CD4-positive, alpha-beta T cell (primary cell): ENCODE measurements at places on chromosomes 11 and 22.

DNA sequence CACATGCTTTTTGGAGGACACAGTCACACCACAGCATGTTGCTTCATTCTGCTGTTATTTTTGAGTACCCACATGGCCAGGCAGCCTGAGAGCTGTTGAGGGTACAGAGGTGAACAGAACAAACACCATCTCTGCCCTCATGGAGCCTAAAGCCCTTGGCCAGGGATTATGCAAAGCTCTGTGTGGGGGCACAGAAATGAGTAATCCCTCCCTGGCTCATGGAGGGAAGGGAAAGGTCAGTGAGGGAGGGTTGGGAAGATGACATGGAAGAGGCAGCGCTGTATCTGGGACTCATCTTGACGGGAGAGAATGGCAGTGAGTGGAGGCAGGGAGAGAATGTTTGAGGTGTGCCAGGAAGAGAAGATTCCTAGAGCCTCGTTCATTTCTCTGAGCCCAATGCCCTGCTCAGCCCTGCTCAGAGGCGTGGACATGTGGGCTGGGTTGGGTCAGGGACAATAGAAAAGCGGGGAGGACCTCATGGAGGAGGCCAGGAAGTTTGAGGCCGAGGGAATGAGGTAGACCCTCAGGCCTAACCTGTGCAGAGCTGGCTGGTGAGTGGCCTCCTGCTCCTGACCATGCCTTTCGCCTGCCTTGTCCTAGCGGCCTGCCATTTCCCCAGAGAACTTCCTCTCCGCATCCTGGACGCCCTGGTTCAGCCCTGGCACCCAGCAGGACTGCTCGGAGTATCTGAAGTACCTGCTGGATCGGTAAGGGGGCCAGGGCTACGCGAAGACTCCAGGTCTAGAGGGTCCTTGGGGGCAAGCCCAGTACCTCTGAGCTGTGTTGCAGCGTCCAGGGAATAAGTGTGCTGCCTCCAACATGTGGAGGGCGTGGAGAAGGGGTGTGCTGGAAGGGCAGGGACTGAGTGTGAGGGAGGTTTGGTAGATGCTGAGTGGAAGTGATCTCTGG is 19.8 kb downstream of the USP35 start:
- DNase-seq, result no peak

DNA sequence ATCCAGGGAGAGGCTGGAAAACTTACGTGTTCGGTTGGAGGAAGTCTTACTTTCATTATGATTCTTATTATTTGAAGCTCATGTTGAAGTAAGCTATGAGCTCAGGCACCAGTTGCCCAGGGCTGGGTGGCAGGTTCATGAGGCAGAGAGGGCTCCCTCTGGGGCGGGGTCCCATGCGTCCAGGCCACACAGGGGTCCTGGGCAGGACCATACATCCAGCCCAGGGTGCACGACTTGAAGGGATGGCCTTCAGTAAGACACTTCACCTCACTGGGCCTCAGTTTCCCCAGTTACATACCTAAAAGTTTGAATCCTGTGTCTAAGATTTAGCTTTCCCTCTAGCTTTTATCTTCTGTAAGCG is 107.3 kb upstream of the B3GAT1 start:
- no peak for DNase-seq

DNA sequence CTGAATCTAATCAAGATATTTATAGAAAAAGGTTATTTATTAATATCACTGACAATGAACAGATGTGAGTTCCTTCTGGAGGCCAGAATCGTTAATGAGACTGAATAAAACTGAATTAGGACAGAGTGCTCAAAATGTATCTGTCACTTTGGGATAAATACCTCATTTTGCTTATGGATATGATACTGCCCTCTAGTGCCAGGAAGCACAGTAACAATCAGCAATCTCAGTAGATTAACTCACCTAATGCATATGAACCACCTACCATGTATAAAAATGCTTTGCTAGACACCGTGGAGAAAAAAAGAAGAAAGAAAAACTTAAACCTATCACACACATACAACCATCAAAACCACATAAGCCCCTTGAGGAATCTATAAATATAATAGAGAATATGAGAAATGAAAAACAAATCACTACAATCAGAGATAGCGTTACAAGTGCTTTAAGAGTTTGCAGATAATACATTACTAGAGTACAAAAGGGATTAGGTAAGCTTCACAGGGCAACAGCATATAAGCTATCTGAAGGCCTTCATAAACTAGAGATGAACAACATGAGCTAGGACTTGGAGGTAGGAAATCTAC is 117.4 kb downstream of the SGSM3 start:
- no peak for DNase-seq

DNA sequence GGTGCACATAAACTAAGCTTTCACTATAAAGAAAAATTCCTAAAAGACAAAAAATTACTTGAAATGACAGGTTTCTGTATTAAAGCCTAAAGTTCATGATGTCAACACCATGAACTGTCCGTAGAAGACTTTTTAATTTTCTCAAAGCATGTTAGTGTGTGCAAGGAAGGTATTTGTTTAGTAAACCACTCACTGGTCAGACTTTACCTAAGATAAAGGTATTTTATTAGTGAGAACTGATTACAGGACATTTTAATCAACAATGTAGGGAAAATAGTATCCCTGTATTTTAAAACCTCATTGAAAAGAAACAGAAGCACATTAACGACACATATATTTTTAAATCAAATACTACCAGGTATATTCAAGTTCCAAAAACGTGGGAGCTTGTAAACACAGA is 2.9 kb downstream of the PICALM start:
- DNase-seq, result no peak

DNA sequence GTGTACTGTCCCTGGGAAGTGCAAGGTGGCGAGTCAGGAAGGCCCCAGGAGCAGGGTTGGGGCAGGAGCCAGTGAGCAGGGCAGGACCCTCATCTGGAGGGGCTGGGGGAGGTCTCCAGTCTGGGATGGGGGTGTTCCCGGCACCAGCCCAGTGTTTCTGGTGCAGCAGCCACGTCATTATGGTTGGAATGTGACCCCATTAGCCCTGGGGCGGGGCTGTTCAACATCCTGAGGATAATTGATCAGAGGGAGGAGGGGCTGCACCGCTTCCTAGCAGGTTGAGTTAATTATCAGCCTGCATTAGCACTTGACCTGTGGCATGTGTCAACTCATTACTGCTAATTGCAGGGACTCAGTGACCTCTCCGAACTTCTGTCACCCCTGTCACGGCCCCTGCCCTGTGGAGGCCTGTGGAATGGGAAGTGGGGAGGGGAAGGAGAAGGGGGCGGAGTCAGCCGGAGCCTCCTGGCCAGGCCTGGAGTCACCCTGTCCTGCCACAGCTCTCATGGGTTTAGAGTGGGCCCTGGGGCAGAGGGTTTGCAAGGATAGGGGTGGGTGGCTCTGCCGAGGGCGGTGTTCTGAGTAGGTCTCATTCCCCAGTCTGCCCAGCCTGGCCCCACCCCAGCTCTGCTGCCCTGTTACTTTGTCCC is 52.8 kb upstream of the CCDC188 start:
- no peak for DNase-seq

GRCh38 chr22:43658823-43659222 is 153.3 kb downstream of the EFCAB6 start:
- no peak for DNase-seq

DNA sequence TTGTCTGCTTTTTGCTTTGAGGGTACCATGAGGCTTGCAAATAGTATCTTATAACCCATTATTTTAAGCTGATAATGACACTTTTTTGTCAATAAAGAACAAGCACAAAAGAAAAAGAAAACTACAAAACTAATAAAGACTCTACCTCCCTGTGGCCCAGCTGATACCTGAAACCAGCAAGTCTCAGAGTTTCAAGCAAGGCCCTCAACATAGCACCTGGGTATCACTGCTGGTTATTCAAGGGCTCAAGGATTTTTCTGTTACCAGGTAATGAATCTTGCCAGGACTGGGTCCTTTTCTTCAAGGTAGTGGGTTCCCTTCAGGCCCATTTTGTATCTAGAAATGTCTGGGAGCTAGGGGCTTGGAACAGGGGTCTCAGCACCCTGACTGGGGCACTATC is 281.6 kb upstream of the C11orf87 start:
- DNase-seq, result no peak

DNA sequence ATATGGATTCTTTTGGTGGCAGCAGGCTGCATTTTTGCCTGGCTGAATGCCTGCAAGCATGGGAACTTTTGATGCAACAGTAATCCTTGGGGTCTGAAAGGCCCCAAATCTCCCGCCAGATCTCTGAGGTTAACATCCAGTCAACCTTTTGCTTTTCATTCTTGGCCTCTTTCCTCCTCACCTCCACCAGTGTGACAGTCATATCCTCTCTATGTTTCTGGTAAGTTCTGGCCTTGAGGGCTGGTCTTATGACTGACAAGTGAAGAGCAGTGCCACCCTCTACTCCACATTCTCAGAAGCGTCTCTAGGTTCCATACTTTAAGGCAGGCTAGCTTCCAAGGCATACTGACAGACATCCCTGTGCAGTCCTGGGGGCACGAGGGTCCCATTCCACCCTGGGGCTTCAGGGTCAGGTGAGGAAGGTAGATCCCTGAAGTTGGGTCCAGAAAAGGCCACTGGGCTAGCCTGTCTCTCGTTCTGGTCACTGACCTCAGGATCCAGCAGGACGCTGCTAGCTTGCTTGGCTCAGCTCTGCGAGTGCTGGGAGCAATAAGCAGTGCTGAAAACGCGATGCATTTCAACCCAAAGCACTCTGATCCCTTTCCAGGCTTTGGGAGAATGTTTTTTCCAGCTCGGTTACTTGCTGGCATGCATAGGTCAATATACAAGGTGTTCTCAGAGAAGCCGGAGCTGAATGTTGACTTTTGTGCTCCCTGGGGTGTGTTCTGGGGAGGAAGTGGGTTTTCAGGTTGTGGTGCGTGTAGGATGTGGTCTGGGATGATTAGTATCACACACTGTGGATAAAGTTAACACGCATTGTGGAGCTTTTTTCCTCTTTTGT is 75.2 kb downstream of the PTPRJ start:
- DNase-seq, result peak; percentile 70

GRCh38 chr11:77471558-77472193 is 2.2 kb downstream of the PAK1 start:
- DNase-seq, result no peak

- no peak for DNase-seq
Observed at GRCh38 chr11:134536219-134536618, 124.2 kb upstream of the B3GAT1 start.

DNA sequence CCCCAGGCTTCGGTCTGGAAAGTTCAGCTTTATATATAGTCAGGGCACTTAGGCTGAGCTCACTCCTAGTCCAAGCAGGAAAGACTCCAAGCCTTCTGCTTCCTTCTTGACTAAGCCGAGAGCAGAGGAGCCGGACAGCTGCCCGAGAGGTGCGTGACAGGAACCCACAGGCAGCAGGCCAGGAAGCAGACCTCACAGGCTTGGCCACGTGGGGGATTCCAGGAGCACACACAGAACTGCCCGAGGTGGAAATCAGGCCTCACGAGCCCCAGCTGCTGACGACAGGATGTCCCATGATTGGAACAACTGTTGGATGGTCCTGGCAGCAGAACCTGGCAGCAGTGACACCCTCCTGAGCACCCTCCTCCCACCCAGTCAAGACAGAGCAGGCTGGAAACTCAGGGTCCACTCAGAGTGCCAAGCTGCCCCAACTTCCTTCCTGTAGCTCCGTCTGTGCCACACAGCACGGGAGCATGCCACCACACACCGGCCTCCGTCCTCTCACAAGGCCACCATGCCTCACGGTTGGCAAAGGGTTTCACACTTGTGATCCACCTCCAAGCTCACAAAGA is 5.4 kb downstream of the PLA2G6 start:
- DNase-seq, result peak; percentile 76

DNA sequence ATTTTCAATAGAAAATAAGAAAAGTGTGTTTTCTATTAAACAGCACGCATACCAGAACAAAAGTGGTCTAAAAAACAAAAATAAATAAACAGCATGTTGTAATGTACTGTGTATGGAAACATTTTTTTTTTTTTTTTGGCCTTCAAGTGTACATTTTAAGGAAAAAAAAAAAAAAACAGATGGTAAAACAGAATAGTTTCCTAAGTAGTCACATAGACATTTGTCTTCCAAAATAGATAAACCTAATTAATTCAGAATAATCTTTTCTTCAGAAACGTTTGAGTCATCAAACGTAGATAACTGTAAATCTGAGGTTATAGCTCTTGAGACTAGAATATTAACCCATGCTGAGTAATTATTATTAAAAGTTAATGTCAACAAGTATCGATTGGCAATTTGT is 396 bp upstream of the CFAP300 start:
- no peak for DNase-seq

- DNase-seq, result no peak
Observed at GRCh38 chr11:33179348-33179803, 18.1 kb upstream of the CSTF3 start.

DNA sequence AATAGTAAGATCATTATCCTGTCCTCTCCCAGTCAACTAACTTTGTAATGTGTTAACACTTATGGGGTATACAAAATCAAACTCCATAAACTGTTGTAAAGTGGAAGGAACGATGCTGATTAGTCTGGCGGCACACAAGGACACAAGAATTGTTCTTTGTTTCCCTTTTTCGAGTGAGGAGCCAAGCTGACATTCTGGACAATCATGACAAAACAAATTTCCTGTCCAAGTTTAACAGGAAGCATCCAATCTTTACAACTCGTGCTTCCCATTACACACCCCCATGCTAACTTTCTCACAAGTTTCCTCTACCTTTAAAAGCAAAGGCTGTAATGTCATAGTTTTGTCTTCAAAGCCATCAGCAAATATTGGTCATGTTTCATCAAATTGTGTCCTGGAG is 20.4 kb upstream of the LDLRAD3 start:
- DNase-seq, result no peak
